Fibroblast of lung (primary cell): ENCODE measurements at places on chromosomes 7 and 10. TPM values are rescaled to one million over a fixed set of nuclear protein-coding genes. Genes with fewer than 3 reads are reported as not detected.

DNA sequence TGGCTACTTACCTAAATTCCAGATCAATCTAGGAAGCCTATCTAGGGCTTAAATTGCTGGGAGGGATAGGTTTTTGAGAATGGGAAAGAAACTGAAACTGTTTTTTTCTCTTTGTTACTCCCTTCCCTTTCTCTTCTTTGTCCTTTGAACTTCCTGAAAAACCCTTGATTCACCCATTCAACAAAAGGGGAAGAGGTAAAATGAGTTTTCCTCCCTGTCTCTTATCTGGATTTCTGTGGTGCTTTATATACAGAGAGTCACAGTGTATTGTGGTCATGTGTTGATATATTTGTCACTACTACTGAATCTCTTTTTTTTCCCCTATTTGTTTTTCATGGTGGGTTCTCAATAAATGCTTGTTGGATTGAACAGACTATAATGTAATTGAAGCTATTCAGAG, 19.8 kb upstream of the NUP205 start:
- DNase-seq: no peak

SPDYE5 gene
- total RNA-seq: not detected in 2 replicates

LOXL4 gene
- 52.6 and 73.0 TPM in 2 replicates for total RNA-seq

DNA sequence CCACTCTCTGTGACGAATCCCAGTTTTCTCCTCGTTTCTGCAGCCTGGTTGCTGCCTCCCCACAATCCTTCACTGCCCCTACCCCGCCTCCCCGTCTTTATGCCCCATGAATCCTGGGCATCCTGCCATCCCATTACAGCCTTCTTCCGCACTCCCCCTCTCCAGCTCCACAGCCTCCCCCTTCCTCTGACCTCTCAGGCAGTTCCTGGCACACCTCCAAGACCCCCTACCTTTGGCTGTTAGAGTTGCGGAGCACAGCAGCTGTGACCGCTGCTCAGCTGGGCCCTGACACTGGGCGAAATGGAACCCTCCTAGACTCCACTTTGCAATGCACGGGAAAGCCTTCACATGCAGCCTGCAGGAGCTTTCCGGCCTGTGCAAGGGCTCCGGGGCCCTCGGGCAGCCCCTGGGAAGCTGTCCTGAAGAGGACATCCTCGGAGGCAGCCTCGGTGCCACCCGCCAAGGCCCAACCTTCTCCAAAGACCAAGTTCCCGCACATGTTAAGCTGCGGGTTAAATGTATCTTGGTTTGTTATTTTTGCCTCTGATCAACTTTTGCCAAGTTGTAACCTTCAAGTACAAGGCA, 400.7 kb upstream of the MKI67 start:
- DNase-seq: no peak

- DNase-seq: peak; percentile 21
These were observed 82.4 kb upstream of the RNF32 start for GRCh38 chr7:156558198-156558597.

TFPI2 gene
- total RNA-seq: 1.5 and 14.4 TPM in 2 replicates

GPR146 gene
- total RNA-seq: 3.1 and 3.3 TPM in 2 replicates

NEURL1 gene
- under 0.01 TPM in 1 of 2 replicates, not detected in the other for total RNA-seq

- no peak for DNase-seq
These were observed 127.4 kb downstream of the RGS10 start for GRCh38 chr10:119415121-119415520.

- DNase-seq: no peak
These were observed 35.4 kb downstream of the CTTNBP2 start for GRCh38 chr7:117837841-117838240.

UBN2 gene
- total RNA-seq: 4.1 and 5.9 TPM in 2 replicates

ECHS1 gene
- total RNA-seq: 48.5 and 63.9 TPM in 2 replicates

NFKB2 gene
- total RNA-seq: 16.7 and 23.3 TPM in 2 replicates

GRCh38 chr10:113329121-113329596, 223.7 kb upstream of the HABP2 start:
- DNase-seq: peak; percentile 84

GRCh38 chr10:48456808-48457761, 147.8 kb downstream of the ARHGAP22 start:
- no peak for DNase-seq

GRCh38 chr10:44049301-44050015, 335.4 kb downstream of the CXCL12 start:
- no peak for DNase-seq

- peak; percentile 98 for DNase-seq
These were observed 100.2 kb downstream of the ATXN7L1 start for GRCh38 chr7:105776068-105776790.

GRCh38 chr10:44476409-44477045, 91.6 kb upstream of the CXCL12 start:
- DNase-seq: no peak
